ENCODE measurements at places on chromosomes 12 and 14.

DNA sequence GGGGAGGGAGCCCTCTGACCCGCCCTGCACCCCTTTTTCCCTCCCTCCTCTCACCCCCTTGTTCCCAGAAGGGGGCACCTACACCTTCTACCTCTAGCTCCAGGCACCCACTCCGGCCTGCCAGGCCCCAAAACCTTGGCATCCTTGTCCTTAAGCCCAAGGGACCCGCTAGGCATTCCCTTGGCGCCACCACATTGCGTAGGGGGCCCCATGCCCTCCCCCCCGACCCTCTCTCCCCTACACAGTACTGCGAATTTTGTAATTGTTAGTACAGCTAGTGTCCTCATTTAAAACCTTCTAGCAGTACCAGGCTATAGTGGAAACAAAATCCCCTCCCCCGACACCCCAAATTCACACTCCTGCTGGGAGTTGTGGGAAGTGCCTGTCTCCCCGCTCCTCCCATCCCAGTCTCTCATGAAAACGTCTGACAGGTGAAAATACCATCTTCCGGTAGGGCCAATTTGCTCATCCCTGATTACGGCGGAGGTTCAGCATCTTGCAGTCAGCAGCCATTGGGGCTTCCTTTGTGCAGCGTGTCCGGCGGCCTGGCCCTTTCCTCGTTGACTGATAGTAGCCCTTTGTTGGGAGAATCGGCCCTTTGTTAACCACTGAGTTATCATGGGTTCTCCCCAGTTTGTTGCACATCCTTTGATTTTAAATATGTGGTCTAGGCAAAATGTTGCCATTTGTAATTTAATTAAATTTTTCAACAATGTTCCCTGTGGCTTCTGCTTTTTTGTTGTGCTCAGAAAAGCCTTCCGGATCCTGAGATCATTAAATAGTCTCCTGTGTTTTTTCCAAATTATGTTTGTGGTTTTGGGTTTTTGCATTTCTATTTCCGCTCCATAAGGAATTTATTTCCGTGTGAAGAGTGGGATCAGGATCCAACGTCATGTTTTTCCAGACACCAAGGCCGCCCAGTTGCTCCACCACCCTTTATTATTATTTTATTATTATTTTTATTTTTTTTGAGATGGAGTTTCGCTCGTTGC lies 7.9 kb upstream of the CEP170B start:
- DNase-seq: no peak

GRCh38 chr12:122987086-122987951 lies 6.8 kb downstream of the ARL6IP4 start:
- no peak for DNase-seq

DNA sequence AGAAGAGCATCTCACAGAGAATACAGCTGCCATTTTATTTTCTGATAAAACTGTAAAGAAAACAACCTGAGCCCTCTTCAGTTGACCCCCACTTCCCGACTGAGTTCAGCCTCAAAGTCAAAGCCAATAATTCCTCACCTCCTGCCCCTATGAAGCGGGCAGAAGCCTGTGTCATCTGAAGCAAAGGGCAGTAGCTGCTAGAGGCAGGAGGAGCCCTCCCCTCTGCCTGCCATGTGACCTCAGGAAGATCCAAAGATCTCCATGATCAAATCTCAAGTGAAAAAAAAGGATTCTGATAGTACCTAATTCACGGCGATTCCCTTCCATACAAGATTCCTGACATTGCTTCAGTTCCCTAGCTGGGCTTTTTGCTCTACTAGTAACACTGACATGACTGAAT lies 223.1 kb upstream of the CAND1 start:
- no peak for DNase-seq

DNA sequence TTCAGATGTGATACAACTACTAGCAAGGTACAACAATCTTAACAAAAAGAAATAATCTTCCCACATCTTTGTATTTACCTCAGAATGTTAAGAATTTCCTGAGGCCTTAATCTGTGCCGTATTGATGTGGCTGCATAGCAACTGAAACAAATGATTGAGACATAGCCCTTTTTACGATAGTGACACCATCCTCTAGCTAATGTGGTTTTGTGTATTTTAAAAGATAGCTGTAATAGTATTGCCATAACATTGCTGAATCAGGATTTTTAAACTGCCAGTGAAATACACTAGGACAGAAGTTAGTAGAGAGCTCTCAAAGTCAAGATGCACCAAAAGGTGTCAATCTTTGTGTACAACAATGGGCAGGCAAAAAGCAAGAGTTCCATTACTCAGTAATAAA lies 11.9 kb downstream of the NPAS3 start:
- no peak for DNase-seq

GRCh38 chr14:70916799-70917198 lies 9.5 kb downstream of the PCNX1 start:
- no peak for DNase-seq

DNA sequence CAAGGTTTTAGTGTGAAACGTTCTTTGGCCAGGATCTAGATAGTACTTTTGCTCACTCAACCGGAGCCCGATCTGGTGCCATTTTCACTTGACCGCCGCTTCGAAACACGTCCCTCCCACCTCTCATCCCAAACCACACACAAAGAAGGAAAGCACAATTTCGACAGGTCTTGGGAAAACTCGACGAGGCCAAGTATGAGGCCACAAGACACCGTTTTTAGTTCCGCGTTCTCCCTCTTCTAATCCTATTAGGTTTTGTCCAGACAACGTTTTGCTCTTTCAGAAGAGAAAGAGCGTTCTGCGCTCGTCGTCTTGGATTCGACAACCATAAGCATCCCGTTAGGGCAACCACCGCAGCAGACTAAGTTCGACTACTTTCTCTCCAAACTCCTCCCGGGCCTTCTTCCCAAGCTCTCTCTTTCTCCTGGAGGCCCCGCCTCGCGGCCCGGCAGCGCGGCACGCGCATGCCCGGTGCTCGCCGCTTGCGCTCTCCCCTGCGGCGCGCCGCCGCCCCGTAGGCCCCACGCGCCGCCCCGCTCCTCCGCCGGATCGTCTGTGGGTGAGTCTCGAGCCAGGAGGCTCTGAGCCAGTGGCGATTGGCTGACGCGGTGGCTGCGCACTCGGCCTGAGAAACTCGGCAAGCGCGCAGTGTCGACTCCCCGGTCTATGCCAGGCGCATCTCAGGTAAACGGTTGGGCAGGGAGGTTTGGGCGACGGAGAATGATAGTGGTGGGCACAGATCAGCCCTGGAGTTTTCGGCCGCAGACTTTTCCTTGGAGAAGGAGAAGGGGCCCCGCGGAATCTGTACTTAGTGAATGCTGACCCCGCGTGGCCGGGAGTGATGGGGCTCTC lies at the start of gene MIPOL1:
MIPOL1 (plus strand) TSS at position 517 of the 852 bp plus-strand sequence. CDS start 49,952 bp downstream, outside the sequence.
- DNase-seq: no peak

DNA sequence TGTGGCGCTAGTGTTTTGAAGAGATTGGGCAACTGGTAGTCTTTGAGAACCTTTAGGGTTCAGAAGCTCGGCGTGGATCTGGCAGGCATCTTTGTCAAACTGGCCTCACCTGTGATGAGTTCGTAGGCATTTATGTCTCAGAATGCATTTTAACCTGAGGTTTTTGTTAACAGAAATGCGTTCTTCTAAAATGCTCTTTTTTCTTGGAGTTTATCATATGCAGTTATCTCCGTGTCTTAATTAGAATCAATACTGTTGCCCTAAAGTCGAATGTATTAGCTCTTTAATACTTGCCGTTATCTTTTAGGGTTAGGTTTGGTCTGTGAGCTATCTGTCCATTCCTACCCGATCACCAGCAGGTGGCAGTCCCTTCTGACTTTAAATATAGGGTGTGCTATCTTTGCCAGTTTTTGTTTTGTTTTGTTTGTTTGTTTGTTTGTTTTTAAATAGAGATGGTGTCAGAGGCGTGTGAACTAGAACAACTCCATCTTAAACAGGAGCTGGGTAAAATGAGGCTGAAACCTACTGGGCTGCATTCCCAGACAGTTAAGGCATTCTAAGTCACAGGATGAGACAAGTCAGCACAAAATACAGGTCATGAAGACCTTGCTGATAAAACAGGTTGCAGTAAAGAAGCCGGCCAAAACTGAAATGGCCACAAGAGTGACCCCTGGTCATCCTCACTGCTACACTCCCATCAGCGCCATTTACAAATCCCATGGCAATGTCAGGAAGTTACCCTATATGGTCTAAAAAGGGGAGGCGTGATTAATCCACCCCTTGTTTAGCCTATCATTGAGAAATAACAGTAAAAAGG lies 1.4 kb downstream of the ATF1 start:
- DNase-seq: no peak

- no peak for DNase-seq
These were observed 82.2 kb downstream of the DAD1 start for GRCh38 chr14:22506778-22507351.
